ENCODE measurements at places on chromosomes 6 and 20.

- DNase-seq, result no peak
Observed at GRCh38 chr20:25217161-25218108, 21.9 kb downstream of the ENTPD6 start.

DNA sequence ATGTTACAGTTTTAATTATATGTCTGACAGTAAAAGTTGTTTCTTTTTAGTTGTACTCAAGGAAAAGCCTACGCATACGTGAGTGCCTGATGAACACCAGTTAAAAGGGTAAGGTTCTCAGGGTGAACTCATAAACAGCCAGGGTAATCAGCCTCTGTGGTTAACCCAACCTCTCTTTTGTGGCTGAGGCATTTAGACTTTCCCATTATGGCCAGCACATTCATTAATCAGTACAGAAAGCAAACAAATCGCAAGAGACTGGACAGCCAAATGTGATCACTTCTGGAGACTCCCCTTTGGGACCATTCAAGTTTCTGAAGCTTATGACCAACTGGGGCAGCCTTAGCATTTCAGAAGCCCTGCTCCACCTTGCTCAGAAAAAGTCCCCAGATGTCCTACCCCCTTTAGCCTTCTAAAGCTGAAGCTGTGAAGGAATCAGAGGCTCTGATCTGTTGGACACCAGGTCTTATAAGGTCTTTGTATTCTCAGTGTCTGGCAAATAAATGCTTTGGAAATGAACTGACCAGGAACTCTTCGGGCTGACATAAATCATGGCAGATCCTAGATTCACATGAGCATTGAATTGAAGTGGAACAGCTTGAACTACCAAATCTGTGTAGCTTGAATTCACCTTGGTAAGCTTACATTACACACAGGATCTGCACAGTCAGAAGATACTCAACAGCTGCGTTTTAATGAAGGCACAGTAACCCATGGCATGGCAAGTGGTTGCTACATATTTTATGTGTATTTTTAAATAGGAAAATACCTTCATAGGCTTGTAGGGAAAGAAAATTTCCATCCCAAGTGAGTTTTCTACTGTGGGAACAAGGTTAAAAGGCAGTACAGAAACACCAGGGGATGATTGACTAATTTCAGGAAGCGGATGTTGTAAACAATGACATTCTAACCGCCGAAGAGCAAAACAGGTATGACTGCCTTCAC lies 18.7 kb downstream of the IL20RA start:
- DNase-seq, result no peak

GRCh38 chr6:89615882-89616281 lies 22.7 kb downstream of the LYRM2 start:
- no peak for DNase-seq

- no peak for DNase-seq
Observed at GRCh38 chr6:146594495-146594894, 4.3 kb upstream of the ADGB start.

- DNase-seq, result no peak
Observed at GRCh38 chr6:43090559-43090956, 14.4 kb downstream of the PTK7 start.

DNA sequence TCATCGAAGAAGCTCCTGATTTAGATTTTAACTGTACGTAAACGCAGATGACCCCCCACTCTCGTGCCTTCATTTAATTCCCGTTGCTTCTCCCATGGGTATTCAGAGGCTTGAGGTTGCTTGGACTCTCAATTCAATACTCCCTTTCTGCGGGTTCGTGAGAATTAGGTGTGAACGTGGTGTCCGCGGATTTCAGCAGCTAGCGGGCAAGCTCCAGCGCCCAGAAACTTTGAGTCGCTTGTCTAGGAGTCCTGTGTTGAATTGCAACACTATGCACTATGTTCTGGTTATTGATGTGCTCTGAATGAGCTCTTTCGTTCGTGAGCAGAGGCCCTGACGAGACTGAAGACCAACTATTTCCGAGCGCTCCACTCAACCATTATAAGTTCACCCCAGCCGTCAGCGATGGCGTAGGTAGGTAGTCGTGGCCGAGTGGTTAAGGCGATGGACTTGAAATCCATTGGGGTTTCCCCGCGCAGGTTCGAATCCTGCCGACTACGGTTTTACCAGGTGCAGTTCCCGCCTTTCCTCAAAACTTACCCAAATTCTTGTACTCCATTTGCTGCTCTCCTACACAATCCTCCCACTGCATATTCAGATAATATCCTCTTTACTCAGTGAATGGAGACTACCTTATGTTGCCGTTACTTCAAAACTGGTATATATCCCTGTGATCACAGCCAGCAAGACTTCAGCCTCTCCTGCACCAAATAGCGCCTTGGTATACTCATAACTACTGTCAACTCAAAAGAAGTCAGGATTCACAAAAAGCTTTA lies 72.6 kb upstream of the ZNF184 start:
- no peak for DNase-seq

GRCh38 chr20:2524709-2525506 lies 11.5 kb upstream of the TMC2 start:
- peak; percentile 19 for DNase-seq

DNA sequence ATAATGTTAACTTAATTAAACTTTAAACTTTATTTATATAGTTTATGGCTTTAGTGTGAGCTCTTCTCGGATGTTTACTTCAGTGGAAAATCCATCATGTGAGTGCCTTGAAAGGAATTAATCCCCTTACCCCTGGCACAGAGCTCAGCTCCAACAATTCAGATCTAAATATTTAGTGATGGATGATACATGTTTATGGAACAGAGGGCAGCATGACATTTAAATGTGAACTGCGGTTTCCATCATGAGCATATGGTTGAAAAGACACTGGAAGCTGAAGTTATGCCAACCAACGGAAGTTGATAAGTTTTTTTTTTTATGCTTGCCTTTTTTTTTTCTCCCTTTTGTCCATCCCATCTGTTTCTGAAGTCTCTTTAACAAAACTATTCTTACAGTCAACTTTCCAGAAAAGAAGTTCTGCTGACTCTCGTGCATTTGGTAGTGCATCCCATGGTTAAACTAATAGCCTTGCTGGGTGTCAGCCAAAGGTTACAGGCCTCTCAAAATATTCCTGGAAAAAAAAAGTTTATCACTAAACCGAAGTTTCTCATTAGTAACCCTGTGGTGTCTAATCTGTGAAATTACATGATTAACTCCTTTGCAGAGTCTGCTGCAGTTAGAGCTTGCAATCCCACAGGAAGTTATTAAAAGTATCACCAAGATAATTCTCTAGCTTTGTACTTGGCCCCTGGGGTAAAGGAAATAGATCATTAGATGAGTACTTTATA lies 243.9 kb upstream of the TCF21 start:
- DNase-seq, result no peak

- DNase-seq, result no peak
Observed at GRCh38 chr6:30689022-30689865, 1.5 kb downstream of the NRM start.

DNA sequence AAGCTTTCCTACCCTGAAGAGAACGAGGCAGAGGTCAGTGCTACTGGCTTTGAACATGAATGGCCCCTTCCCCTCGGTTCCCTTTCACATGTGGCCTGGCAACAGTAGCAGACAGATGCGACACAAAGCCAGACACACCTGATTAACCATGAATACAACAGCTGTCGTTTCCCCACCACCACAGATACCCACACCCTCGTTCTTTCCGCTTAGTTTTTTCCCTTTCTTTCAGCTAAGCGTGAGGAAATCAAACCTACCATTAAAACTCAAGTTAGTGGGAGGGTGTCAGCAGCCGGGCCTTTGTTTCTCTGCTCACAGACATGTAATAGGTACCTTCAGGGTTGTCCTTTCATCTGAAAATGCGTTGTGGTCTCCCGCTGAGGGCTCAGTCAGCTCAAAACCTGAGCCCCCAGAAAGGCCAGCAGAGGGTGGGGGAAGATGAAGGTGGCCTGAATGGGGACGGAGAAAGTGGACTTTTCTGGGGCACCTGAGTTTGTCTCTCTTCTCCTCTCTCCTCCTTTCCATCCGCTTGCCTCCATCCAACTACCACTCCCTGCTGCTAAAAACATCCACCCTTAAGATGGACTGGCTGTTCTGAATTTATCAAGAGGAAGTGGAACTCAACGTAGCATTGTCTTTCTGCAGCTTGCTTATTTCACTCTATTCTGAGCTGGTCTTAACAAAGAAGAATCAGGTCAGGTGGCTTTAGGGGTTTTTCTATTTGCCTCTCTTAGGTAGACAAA lies 516.6 kb upstream of the JARID2 start:
- no peak for DNase-seq

DNA sequence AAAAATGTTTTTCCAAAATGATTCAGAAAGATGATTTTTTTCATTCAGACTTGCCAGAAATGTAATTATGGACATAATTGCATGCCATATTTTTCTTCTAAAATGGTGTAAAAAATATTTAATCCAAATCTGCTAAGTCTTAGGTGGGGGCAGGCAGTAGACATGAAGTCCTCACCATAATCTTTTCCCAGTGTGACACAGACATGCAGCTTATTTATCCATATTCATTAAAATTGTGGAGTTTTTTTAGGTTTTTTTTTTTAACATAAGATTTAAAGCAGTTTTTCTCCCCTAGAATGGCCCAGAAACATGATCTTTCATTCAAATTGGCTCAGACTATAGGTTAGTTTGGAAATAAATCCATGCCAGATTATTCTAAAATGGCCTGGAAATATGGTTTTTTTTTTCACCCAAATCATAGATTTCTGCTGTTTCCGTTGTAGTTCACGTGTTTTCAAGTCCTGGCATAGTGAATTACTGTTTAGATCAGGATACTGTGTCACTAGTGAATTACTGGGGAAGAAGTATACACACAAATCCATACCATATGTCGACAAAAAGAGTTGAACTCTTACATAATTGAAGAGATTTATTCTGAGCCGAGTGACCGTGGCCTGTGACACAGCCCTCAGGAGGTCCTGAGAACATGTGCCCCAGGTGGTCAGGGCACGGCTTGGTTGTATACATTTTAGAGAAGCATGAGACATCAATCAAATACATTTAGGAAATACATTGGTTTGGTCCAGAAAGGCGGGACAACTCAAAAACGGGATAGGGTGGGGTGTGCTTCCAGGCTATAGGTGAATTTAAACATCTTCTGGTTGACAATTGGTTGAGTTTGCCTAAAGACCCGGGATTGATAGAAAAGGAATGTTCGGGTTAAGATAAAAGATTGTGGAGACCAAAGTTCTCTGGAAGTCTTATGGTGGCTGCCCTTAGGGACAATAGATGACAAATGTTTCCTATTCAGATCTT lies 33.9 kb downstream of the ZNF133 start:
- DNase-seq, result no peak

GRCh38 chr6:43613721-43614395 lies 15.2 kb downstream of the GTPBP2 start:
- no peak for DNase-seq

GRCh38 chr6:157714153-157714490 lies 108.9 kb upstream of the SNX9 start:
- no peak for DNase-seq

- no peak for DNase-seq
Observed at GRCh38 chr6:126385536-126385935, 45.6 kb downstream of the CENPW start.

DNA sequence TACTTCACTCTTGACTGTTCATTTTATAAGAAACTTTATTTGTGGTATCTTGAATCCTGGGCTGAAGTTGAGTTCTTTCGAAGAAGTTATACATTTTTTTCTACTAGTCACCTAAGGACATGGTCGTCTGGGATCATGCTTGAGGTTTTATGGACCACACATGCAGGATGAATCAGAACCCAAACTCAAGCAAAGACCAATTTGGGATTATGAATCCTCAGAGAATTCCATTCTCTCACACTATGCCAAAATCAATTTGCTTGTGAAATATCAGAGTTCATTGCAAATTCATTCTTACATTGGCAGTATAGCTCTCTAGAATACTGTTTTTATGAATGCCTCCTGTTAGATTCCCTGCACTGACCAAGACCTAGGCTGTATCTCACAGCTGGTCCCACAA lies 114.3 kb upstream of the HDAC2 start:
- DNase-seq, result no peak
